Activated CD4-positive, alpha-beta T cell treated with anti-CD3 and anti-CD28 coated beads, Interleukin-2, amount 10 ng/mL, durations not matched to agents 7 days and 5 days (primary cell): ENCODE measurements at places on chromosomes 2 and 18. TPM values are rescaled to one million over a fixed set of nuclear protein-coding genes. Genes with fewer than 3 reads are reported as not detected.

The MDH1B gene
- total RNA-seq = 0.50 TPM

The MROH2A gene
- total RNA-seq = not detected

The RAB6C gene
- not detected for total RNA-seq

The TET3 gene
- 17.9 TPM for total RNA-seq

The DIPK1C gene
- not detected for total RNA-seq

The BCS1L gene
- 58.6 TPM for total RNA-seq

The ALKAL2 gene
- total RNA-seq = not detected

The PSMA8 gene
- 1.2 TPM for total RNA-seq

The TTN gene
- 11.6 TPM for total RNA-seq

DNA sequence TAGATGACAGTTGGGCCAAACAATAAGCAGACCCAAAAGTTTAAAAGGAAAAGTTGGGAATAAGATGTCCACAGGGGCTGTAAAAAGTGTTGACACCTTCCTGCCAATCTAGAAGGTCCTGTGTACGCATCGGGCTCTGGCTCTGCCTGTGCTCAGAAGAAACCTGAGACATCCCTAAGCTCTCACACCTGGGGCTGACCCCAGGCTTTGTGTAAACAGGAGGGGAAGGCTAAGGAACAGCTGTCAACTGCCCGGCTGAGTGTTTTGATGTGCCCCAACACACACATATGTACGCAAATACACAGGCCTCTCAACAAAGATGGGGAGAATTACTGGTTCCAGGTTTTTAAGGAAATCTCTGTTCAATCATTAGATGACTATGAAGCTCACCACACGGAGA is 59.5 kb downstream of the TMEM131 start:
- DNase-seq = no peak
- H3K27ac ChIP-seq = no peak overlapping the region
- no peaks in the 10 kb centered on the region for H3K27me3 ChIP-seq
- H3K4me1 ChIP-seq = peaks cover 10% of the 10 kb centered on the region

DNA sequence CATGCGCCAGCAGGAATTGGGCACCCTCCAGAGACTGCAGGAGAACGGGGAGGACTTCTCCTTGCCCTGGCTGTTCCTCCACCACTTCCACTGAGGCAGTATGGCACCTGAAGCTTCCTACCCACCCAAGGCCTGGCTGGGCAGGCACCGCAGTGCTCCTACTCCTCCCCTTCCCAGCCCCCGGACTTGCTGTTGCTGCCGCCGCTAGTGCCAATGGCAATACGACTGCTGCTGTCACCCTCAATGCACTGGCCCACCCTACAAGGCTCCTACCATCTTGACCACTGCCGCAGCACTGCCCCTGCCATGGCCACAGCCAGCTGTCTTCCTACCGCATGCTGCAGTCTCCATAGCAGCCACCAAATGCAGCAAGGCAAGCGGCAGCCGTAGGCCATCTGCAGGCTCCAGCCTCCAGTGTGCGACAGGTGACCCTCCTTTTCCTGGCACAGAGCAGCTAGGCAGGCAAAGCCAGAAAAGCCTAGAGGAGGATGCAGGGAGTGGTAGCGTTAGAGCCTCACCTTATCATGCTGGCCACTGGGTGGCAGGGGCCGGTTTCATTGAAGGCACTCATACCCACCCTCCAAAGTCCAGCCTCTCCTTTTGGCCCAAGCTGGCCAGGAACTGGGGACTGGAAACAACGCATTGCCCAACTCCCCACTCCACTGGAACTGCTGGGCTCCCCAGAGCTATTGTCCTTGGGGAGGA is 47.4 kb upstream of the ANKRD62 start:
- H3K27ac ChIP-seq = no peak overlapping the region
- no peak overlapping the region for H3K4me3 ChIP-seq
- peaks cover 2% of the 10 kb centered on the region for H3K27me3 ChIP-seq
- H3K4me1 ChIP-seq = peaks cover 2% of the 10 kb centered on the region
- no peak for DNase-seq

DNA sequence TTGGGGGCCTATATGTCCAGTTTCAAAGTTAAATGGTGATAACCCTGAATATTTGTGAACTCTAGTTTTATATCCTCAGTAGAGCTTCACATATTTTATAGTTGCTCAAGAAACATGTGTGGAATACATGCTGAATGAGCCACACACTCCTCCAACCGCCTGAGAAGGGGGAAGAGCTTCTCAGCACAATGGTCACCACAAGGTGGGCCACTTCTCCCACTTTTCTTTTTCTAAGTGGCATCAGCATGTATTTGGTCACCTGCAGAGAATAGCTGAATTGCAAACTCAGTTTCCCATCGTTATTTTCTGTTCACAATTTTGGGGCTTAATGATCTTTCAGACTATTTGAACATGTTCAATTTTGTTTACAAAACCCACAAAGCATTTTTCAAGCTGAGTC is 340.5 kb downstream of the PARD3B start:
- no peaks in the 10 kb centered on the region for H3K27me3 ChIP-seq
- no peak overlapping the region for H3K4me3 ChIP-seq
- H3K4me1 ChIP-seq = peaks cover 36% of the 10 kb centered on the region
- no peak overlapping the region for H3K27ac ChIP-seq

DNA sequence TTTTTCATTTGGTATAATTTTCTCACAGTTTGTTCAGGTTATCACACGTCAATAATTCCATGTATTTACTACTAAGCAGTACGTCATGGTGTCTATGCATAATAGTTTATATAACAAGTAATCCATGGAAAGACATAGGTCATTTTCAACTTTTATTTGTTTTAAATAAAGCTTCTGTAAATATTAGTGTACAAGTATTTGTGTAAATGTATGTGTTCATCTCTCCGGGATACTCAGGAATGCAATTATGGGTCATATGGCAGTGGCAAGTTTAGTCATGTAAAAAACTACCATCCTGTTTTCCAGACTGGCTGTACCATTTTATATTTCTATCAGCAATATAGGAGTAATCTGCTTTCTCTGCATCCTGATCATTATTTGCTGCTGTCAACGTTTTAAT is 231.1 kb upstream of the ZNF804A start:
- no peaks in the 10 kb centered on the region for H3K27me3 ChIP-seq
- DNase-seq = no peak
- no peaks in the 10 kb centered on the region for H3K4me1 ChIP-seq
- no peak overlapping the region for H3K4me3 ChIP-seq
- no peaks in the 10 kb centered on the region for H3K36me3 ChIP-seq

DNA sequence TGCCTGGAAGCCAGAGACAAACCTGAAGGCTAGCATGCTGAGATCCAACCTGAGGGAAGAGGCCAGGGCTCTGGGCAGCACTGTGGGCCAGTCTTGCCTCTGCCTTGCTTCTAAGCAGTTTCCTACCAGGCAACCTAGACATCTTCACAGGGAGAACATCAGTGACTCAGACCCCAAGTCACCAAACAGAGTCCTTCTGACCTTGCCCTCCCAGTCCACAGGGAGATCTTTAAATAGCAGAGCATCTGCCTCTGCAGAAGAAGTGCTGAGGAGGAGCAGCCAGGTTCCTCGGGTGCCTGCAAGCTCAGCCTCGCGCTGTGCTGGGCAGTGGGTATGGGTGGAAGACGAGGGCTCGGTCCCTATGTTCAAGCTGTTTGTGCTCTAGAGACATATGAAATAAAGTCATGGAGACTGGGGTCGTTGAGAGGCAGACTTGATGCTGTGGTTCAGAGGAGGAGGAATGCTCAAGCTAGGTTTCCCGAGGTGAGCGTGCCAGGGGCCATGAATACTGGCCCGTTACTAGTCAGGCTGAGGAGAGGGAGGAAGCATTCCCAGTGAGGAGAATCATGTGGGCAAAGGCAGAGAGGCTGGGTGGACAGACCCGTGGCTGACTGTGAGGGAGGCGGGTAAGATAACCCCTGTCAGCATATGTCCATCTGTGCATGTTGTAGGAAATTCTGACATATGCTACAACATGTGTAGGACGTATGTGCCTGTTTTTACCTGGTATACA is 66.5 kb downstream of the BOLA3 start:
- peaks cover 18% of the 10 kb centered on the region for H3K36me3 ChIP-seq
- peak overlapping the region; percentile 22 for H3K27ac ChIP-seq
- H3K4me3 ChIP-seq = no peak overlapping the region
- no peak for DNase-seq
- H3K4me1 ChIP-seq = no peaks in the 10 kb centered on the region

- no peaks in the 10 kb centered on the region for H3K27me3 ChIP-seq
- no peak overlapping the region for H3K27ac ChIP-seq
- H3K4me3 ChIP-seq = no peak overlapping the region
- peaks cover 34% of the 10 kb centered on the region for H3K36me3 ChIP-seq
- H3K4me1 ChIP-seq = peaks cover 13% of the 10 kb centered on the region
Measured at GRCh38 chr2:43391201-43391877, 164.9 kb upstream of the ZFP36L2 start.

- H3K4me1 ChIP-seq = no peaks in the 10 kb centered on the region
- no peak overlapping the region for H3K4me3 ChIP-seq
- H3K27ac ChIP-seq = no peak overlapping the region
- no peaks in the 10 kb centered on the region for H3K36me3 ChIP-seq
- H3K27me3 ChIP-seq = peaks cover 24% of the 10 kb centered on the region
Measured at GRCh38 chr2:62423235-62423634, 82.8 kb downstream of the TMEM17 start.

- H3K27ac ChIP-seq = peak overlapping the region; percentile 68
- H3K4me3 ChIP-seq = peak overlapping the region; percentile 68
- peaks cover 37% of the 10 kb centered on the region for H3K4me1 ChIP-seq
Measured at GRCh38 chr2:218368621-218369153, 12.0 kb downstream of the CATIP start.

GRCh38 chr18:9994701-9995235 is 81.0 kb downstream of the VAPA start:
- no peak overlapping the region for H3K4me3 ChIP-seq
- no peaks in the 10 kb centered on the region for H3K36me3 ChIP-seq
- H3K4me1 ChIP-seq = no peaks in the 10 kb centered on the region
- peaks cover 5% of the 10 kb centered on the region for H3K27me3 ChIP-seq
- no peak overlapping the region for H3K27ac ChIP-seq
- DNase-seq = no peak

GRCh38 chr2:229543176-229543873 is 171.0 kb downstream of the DNER start:
- no peaks in the 10 kb centered on the region for H3K4me1 ChIP-seq
- no peaks in the 10 kb centered on the region for H3K27me3 ChIP-seq
- no peak overlapping the region for H3K4me3 ChIP-seq
- no peaks in the 10 kb centered on the region for H3K36me3 ChIP-seq

GRCh38 chr2:142189501-142189900 is 58.7 kb upstream of the LRP1B start:
- no peak for DNase-seq
- no peaks in the 10 kb centered on the region for H3K36me3 ChIP-seq
- no peak overlapping the region for H3K4me3 ChIP-seq
- peaks cover 6% of the 10 kb centered on the region for H3K4me1 ChIP-seq

DNA sequence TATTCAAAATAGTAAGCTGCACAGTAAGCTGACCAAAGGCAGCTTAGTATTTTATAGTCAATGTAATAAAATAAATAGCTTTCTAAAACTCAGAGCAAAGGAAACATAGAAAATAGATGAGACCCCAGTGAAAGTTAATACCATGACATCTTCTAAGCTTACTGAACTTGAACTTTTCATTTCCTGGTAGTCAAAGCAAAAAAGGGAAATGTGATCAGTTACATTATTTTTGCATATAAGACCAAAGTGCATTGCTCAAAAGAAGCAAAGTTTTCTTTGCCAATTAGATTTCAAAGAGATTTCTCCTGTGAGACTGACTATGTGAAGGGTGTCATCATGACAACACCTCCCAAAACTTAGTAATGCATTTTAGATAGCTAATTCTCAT is 70.2 kb downstream of the MYO1B start:
- H3K27me3 ChIP-seq = peaks cover 4% of the 10 kb centered on the region
- H3K27ac ChIP-seq = no peak overlapping the region
- DNase-seq = no peak
- H3K4me1 ChIP-seq = no peaks in the 10 kb centered on the region
- no peak overlapping the region for H3K4me3 ChIP-seq

GRCh38 chr2:20448246-20448976 is 1.5 kb downstream of the RHOB start:
- no peaks in the 10 kb centered on the region for H3K36me3 ChIP-seq
- H3K27me3 ChIP-seq = peaks cover 54% of the 10 kb centered on the region
- peaks cover 7% of the 10 kb centered on the region for H3K4me1 ChIP-seq
- no peak overlapping the region for H3K27ac ChIP-seq
- no peak overlapping the region for H3K4me3 ChIP-seq

DNA sequence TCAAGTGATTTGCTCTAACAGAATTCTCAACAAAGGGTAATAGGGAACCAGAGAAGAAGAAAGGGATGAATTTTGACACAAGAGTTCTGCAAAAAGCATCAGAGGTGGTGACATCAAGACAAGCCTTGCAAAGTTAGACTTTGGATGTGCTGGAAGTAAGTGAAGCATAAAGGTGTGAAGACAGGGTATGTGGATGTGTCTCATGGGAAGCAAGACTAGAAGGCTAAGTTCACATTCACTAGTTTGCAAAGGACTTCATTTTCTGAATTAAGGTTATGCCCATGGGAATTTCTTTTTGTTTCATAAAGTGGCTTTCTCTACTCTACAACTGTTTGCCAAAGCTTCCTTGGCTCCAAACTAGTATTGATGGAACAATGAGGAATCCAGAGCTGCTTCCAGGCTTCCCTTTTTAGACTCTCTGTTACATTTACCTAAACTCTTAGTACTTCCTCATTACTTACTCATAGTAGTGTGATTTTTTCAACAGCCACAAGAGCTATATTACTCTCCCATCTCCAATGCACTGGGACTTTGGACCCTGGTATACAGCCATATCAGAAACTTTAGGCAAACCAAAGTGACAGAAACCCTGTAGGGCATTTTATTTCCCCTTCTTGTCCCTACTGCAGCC is 21.1 kb upstream of the IHH start:
- no peak overlapping the region for H3K27ac ChIP-seq
- peaks cover 3% of the 10 kb centered on the region for H3K36me3 ChIP-seq
- peaks cover 12% of the 10 kb centered on the region for H3K4me1 ChIP-seq
- H3K27me3 ChIP-seq = no peaks in the 10 kb centered on the region
- no peak overlapping the region for H3K4me3 ChIP-seq
- no peak for DNase-seq

DNA sequence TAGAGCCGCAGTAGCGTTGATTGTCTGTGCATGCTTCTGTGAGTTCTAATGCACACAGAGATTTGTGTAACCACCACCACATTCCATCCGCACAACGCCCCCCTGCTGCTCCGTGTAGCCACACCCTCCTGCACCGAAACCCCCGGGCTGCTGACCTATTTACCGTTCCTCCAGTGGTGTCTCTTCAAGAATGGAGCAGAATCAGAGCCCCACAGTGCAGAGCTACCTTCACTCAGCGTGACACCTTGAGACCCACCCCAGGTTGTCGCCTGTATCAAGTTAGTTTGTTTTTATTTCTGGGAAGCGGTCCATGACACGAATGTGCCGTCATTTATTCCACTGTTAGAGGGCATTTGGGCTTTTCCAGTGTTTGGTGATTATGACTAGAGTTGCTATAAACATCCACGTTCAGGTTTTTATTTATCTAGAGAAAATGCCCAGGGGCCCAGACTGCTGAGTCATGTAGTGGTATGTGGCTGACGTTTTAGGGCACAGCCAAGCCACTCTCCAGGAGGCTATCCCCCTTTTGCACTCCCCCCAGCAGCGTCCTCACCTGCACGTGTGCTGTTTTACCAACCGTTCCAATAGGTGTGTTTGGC is 266.8 kb downstream of the NDUFA10 start:
- DNase-seq = no peak
- no peaks in the 10 kb centered on the region for H3K36me3 ChIP-seq
- H3K4me3 ChIP-seq = no peak overlapping the region
- H3K27ac ChIP-seq = no peak overlapping the region
- peaks cover 4% of the 10 kb centered on the region for H3K4me1 ChIP-seq
- no peaks in the 10 kb centered on the region for H3K27me3 ChIP-seq
